Heart left ventricle (tissue), 16 donors: ENCODE measurements at places on chromosomes 6 and 20. TPM values are rescaled to one million over a fixed set of nuclear protein-coding genes. Genes with fewer than 3 reads are reported as not detected.

PRKN gene
- total RNA-seq = 25.1 TPM

GJA10 gene
- total RNA-seq = not detected

GRCh38 chr6:125631165-125631564, 118.3 kb upstream of the HEY2 start:
- DNase-seq = no peak

ZBP1 gene
- total RNA-seq = 0.21 TPM

DNA sequence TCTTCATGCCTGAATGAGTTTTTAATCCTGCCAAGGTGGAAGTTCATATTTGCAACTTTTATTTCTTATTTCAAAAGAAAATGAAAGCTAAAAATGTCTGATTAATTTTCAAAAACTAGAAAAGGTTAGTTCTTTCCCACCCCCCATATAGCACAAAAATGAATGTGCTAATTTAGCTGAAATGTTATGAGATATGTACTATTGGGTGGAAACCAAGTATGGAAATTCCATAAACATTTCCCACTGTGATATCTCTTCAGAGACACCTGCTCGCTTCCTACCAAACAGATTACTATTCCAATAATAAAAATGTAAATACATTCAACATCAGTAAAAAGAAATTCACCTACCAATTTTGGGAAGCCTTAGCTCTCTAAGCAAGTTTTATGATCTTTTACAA, 678.6 kb upstream of the ID4 start:
- no peak for DNase-seq

- no peak for DNase-seq
These were observed 127.2 kb downstream of the FOXO3 start for GRCh38 chr6:108687921-108688320.

OXT gene
- total RNA-seq = not detected

DNA sequence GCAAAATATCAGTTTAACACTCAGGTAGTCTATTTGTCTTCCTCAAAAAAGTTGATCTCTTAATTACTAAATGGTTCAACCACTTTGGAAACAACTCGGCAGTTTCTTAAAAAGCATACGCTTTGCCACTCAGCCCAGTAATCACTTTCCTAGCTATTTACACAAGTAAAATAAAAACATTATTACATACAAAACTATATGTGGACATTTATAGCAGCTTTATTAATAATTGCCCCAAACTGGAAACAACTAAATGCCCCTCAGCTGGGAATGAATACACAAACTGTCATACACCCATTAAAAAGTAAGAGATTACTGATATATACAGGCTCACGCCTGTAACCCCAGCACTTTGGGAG, 7.4 kb downstream of the EEF1A1 start:
- DNase-seq = no peak

GRCh38 chr6:81772741-81773140, 20.3 kb upstream of the TENT5A start:
- DNase-seq = no peak

B3GALT4 gene
- total RNA-seq = 9.4 TPM

DAAM2 gene
- 11.5 TPM for total RNA-seq

C20orf173 gene
- total RNA-seq = not detected

DNA sequence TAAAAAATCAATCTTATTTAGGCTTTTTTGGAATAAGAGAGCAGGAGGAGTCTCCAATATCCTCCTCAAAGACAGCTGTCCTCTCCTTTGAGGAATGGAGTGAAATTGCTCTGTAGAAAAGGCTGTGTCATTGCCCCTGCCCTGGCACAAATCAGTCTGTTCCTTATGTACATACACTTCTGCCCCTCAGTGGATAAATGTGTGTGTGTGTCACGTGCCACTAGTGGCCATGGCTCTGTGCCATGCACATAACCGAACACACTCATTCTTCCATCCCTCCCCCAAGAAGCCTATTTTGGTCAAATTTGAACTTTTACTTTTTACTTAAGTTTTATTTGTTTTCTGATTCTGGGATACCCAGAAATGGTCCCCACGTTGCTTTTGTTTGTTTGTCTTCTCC, 49.2 kb downstream of the ANKS1A start:
- DNase-seq = no peak

ZNF318 gene
- total RNA-seq = 15.7 TPM

DNA sequence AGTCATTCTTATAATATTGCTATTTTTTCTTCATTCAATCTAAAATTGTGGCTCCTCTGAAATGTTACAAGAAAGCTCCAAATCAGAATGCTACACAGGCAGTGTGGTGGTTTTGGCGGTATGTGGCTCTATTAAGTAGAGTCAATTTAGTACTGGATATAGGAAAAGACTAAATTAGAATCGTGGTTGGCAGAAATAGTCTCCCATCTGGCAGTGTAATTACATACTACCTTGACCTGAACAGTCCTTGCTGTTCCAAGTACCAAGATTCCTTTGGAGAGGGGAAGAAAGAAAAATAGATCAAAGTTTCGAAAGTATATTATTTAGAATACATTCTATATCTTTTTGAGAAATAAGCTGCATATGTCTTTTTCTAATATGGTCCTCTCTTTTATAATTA, 78.2 kb downstream of the C6orf118 start:
- DNase-seq = no peak

BTBD3 gene
- 33.9 TPM for total RNA-seq

MICB gene
- 1.2 TPM for total RNA-seq

- no peak for DNase-seq
These were observed 4.5 kb downstream of the BCAS4 start for GRCh38 chr20:50799176-50799889.

RWDD2A gene
- total RNA-seq = 4.8 TPM

PRL gene
- not detected for total RNA-seq

ADGRB3 gene
- 0.96 TPM for total RNA-seq

IL17A gene
- not detected for total RNA-seq

DNA sequence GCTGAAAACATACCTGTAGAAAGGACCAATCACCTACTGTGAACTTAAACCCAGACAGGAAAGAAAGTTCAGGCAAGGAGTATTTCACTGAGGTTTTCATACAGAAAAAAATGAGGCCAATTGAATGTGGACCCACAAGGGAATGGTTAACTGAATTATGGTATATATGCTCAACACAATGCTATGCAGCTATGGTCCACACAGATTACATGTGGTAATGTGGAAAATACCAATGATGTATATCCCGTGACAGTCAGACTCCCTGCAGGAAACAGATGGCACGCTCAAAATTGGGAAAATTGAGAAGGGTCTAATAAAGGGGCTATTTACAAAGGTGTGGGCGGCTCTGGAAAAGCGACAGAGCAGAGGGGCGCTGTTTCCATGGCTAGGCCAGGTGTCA, 47.1 kb upstream of the PIM1 start:
- no peak for DNase-seq
